DMS 273 treated with DMSO at 0.1 percent for 48 hours (cell line): ENCODE measurements at places on chromosomes 2 and 18.

DNA sequence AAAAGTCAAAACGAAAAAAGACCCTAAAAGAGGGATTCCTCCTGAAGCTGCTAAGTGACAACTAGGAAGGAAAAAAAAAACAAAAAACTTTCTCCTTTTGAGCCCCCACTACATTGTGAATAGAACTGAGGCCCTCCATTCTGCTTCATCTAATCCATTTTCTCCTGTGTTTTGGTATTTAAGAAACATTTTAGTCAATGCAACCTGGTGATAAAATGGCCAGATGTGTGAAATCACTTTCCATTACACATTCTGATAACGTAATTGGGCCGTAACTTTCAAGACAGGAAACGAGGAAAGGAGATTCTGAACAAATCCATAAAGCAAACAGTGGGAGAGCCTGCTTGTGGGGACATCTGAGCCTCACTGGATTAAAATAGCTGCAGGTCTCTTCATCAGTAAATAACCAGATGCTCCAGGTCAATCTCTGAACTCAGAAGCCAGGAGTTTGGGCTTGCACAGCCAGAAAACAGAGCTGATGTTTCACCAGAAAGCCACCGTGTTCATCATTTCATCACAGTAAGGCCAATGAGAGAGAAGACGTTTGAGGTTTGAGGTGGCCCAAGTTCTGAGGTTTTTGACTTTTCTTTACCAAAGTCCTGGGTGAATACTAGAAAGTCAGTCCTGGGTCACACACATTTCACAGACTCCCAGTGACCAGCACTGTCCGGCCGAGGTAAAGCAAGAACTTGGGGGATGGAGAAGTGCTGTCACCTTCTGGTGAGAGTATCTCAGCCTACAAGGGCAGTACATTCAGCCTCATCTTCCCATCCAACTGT, 47.8 kb downstream of the TGFA start:
- DNase-seq: no peak

- no peak for DNase-seq
Measured at GRCh38 chr18:59846814-59847490, 52.8 kb upstream of the PMAIP1 start.

DNA sequence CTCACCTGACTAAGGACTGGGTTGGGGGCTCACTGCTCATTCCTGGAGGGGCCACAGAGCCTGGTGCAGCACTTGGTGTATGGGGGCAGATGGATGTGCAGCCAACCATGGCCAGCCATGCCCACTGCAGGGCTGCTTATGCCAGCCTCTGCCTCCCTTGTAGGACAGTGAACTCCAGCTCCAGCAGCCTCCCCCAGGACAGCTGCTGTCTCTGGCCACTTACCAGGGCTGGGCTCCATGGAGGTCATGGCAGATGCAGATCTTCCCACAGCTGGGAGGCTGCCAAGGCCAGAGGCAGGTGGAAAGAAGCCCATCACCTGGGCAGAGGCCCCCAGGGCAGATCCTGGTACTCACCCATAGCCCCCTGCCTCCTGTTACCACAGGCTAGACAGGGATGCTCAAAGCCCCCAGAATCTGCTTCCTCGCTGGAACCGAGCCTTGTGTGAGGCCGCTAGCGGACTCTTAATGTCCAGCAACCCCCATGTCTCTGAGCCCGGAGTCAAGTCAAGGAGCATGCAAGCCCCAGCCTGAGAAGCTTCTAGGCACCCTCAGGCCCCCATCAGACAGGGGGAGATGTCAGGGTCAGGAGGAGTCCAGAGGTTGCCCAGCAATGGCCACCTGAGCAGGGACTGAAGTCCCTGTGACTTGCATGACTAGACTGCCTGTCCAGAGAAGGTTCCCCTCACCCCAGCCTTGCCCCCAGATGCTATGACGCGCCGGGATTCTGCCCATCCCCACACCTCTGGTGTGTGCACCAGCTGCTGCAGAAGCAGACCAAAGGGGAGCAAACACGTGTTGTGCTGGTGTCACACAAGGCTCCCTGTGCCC, 123.6 kb downstream of the TWIST2 start:
- DNase-seq: no peak

DNA sequence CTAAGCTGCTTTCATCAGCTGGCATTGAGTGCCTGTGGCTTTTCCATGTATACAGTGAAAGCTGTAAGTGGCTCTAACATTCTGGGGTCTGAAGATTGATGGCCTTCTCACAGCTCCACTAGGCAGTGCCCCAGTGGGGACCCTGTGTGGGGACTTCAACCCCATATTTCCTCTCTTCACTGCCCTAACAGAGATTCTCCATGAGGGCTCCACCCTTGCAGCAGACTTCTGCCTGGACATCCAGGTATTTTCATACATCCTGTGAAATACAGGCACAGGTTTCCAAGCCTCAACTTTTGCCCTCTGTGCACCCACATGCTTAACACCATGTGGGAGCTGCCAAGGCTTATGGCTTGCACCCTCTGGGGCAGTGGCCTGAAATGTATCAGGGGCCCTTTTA, 188.2 kb upstream of the SYT4 start:
- DNase-seq: no peak

DNA sequence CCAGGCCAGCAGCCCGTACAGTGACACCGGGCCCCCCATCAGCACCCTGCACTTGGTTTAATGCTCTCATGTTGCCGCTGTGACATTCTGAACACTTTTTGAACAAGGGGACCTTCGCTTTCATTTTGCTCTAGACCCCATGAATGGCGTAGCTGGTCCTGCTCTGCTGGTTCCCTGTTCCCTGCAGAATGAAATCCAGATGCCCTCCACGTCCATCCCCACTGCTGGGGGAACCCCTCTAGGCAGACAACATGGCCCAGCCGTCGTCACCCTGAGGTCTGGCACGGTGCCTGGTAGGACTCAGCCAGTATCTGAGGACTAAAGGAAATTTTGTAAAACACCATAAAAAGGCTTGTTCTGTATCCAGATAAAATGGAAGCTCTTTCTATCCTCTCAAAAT, 128.6 kb downstream of the KCTD1 start:
- DNase-seq: no peak

DNA sequence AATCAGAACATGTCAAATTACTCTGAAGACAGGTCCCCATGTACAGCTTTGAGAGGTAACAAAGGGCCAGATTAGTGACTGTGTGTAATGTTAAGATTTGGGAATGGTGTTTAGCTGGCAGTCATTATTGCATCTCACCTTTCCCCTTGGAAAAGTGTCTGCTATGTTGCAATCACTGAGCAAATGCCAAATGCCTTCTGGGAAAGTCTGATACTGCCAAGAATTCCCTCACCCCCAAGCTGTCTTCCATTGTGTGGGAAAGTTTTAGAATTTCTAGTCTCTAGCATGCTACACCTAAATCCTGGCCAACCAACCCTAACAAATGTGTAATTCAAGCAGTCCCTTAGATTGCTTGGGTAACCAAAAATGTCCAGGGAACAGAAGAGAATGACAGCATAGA, 13.6 kb upstream of the PELI1 start:
- no peak for DNase-seq

DNA sequence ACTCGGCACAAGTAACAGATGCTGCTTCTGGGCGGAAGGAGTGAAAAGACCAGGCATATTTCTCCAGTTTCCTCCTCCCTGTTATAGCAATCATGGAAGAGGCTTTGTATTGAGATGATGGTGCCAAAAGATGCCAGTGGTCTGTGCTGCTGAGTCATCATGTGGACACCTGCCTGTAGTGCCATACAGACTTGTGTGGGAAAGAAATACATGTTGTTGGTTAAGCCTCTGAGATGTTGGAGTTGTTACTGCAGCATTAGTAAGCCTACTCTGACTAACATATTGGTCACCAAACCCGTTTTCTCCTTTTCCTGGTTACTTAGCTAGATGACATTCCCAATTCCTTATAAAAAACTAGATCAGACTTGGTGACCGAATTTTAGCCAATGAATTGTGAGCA, 356.9 kb downstream of the ZNF521 start:
- DNase-seq: no peak

DNA sequence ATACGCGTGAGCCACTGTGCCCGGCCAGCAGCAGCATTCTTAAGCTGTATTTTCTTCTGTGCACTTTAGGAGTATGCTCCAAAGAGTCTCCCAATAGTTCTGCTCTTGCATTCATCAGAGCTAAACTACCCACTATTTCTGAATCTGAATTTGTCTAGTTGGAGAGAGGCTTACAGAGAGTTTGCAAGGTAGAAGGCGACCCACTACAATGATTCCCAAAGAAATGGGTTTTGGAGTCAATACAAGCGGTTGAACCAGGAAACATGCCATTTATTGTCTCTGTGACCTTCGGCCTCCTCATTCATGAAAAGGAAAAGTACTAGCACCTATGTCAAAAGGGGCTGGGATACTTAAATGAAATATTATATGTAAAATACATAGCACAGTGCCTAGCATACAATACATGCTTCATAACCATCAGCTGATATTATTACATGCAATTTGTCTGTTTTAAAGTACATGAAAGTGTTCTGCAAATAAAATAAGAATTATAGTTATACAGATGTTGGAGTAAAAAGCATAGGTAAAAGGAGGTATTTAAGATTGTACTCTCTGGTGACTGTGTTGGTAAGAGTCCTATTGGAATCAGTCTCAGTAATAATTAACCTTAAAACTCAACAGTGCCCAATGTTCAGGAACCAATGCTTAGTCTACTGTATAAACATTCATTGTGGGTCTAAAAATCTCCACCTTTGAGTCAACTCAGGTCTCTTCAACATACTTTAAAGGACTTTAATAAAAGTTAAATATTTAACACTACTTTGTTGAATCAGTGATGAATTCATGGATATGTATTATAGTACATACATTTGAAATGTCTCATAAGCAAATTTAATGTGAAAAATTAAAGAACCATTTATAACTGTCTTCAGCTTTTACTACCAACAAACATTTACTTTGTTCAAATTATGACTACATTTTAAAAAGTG, 89.8 kb upstream of the GRB14 start:
- DNase-seq: no peak

GRCh38 chr2:73092146-73092783, 20.5 kb downstream of the RAB11FIP5 start:
- DNase-seq: no peak

GRCh38 chr18:9987931-9988330, 74.1 kb downstream of the VAPA start:
- no peak for DNase-seq

- DNase-seq: no peak
Measured at GRCh38 chr2:80185091-80185490, 119.5 kb downstream of the LRRTM1 start.

GRCh38 chr2:238843476-238843875, 4.4 kb upstream of the TWIST2 start:
- no peak for DNase-seq

- no peak for DNase-seq
Measured at GRCh38 chr2:183408562-183408961, 284.3 kb downstream of the NUP35 start.

- no peak for DNase-seq
Measured at GRCh38 chr2:239561446-239562001, 160.7 kb upstream of the HDAC4 start.

GRCh38 chr2:212037062-212037461, 501.5 kb downstream of the ERBB4 start:
- no peak for DNase-seq

DNA sequence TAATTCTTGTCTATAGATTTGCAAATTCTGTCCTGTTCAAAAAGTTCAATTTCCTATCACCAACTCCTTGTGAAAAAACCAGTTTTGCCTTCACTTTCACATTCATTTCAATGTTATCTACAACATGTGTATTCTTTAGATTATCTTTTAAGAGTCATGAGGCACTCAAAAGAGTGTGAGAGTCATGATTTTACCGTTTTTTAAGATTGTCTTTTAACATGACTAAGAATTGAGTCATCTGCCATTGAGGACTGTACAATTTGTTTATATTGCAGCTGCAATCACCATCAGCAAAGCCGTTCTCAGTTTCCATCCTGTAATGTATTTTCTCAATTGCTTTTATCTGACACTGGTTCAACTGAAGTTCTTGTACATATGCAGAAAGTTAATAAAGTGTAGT, 275.8 kb downstream of the LNPK start:
- DNase-seq: no peak

GRCh38 chr2:187549193-187549592, 5.0 kb downstream of the TFPI start:
- no peak for DNase-seq

- no peak for DNase-seq
Measured at GRCh38 chr2:179995741-179996515, 11.2 kb downstream of the CWC22 start.

DNA sequence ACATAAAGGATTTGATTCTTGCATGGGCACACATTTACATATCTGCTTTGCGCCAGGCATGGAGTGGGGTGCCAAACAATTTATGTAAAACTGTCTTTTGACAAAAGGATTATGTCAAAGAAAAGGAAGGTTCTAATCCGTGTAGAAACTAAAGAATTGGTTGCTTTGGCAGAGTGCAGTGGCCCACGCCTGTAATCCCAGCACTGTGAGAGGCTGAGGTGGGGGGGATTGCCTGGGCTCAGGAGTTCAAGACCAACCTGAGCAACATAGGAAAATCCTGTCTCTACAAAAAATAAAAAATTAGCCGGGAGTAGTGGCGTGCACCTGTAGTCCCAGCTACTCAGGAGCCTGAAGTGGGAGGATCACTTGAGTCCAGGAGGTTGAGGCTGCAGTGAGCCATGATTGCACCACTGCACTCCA, 1.1 kb upstream of the MTERF4 start:
- DNase-seq: no peak

DNA sequence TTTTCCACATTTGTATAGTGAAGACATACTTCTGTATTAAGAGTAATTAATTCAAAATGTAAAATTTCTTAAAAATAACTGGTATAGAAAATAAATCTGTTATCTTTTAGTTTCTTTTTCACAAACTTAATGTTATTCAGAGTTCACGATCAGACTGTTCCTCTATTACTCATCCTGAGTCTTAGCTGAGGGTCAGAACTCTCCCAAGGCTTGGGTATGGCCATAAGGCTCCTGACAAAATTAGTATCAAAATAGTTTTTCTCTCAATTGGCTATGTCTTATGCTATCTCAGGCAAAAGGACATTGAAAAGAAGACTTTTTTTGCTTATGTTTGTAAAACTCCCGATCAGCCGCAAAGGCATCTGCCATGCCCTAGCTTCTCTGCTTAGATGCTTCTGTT, 56.1 kb upstream of the NAB1 start:
- DNase-seq: no peak

- DNase-seq: no peak
Measured at GRCh38 chr18:51739044-51739666, 541.7 kb upstream of the MEX3C start.

DNA sequence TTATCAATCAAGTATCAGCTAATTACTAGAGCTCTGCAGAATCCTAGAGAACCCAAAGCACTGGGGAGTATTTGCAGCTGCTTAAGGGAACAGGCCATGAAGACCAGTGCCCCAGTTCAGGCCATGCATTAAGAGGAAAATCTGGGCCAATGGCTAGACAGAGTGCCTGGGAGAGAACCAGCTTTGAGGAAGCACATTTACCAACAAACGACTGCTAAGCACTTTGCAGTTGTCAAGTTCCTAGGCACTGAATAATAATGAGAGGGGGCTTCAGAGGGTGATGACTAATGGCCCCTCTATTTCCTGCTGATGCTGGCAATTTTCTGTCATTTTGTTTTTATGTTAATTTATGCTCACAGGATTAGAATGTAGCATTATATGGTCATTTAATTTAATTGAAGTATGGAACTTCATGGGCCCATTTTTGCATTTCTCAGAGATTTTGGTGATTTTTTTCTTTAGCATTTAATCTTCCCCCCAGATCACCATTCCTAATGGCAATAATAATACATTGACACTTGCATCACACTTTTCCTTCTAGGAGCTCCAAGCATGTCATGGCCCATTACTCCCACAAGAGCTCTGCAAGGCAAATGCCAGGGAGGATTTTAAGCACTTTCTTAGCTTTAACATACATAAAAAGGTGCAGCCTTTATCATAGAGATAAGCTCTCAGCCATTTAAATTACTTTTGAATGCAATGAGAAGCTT, 147.7 kb upstream of the SPATS2L start:
- no peak for DNase-seq

GRCh38 chr18:75898651-75899050, 471.1 kb upstream of the SMIM21 start:
- DNase-seq: no peak
